CD4-positive, alpha-beta T cell treated with Interleukin-4 for 1 hour (primary cell): ENCODE measurements at places on chromosomes 6 and 20.

DNA sequence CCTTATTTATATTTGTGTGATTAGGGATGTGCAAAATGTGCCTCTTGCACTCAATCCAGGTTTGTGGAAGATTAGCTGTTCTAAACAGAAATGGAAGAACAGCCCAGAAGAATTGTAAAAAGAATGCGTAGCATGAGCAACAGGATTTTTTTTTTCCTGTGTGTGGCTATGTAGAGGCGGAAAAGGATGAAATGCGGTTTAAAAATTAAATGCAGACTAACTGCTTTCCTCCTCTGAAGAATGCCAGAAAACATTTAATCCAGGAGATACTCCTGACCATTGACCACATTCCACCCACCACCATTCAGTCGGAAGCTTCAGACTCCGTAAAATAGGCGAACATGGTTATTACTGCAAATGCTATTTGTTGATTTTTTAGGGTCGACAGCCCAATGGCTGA is 83.4 kb downstream of the BMP6 start:
- no peak for DNase-seq

DNA sequence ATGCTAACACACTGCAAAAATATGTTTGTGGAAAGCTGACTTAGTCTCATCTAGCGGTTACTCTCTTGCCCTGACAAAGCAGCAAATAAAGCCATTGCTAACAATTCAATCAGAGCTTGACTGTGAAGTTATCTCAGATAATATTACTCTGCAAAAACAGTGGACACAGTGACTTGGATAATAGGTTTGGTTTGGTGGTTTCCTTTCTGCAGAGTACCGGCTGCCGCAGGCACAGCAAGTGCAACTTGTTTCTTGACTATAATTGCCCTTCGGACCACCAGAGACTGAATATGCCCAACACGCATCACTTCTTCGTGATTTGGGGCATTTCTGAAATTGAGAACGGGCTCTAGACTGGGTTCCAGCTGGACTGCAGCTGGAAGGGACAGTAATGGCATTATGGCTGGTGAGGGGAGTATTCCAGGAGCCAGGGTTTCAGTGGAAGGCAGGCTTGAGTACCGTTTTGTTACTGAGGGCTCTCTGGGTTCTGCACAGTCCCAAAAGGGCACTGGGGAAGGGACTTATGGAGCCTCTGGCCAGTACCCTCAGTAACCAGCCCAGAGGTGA is 40.0 kb downstream of the DSTN start:
- no peak for DNase-seq

- no peak for DNase-seq
Observed at GRCh38 chr6:131782764-131783163, 25.1 kb upstream of the ENPP1 start.

GRCh38 chr20:49570828-49571552 is 3.1 kb upstream of the PTGIS start:
- no peak for DNase-seq

DNA sequence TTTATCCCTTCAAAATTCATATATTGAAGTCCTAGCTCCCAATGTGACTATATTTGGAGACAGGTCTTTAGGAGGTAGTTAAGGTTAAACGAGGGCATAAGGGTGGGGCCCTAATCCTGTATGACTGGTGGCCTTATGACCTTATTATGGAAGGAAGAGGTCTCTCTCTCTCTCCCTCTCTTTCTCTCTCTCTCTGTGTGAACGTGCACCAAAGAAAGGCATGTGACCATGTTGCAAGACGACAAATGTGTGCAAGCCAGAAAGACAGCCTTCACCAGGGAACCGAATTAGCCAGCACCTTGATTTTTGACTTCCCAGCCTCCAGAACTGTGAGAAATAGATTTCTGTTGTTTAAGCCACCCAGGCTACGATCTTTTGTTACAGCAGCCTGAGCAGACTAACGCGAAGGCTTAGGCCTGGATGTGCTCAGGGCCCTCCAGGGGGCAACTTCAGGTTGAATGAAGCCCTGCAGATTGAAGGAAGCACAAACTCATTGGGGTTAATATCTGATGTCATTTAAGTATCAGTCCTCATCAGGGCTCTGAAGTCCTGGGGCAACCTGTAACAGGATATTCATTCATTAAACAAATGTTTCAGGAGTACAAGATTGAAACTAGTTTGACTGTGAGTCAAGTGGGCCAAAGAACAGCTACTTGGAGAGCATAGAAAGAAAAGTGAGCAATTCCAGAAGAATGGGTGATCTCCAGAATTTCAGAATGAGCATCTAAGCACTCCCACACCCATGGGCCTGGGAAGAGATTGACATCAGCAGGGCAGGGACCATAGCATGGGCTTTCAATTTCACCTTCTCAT is 157.4 kb upstream of the TNFAIP3 start:
- DNase-seq = no peak

GRCh38 chr6:112145080-112145573 is 57.7 kb downstream of the FAM229B start:
- DNase-seq = no peak

DNA sequence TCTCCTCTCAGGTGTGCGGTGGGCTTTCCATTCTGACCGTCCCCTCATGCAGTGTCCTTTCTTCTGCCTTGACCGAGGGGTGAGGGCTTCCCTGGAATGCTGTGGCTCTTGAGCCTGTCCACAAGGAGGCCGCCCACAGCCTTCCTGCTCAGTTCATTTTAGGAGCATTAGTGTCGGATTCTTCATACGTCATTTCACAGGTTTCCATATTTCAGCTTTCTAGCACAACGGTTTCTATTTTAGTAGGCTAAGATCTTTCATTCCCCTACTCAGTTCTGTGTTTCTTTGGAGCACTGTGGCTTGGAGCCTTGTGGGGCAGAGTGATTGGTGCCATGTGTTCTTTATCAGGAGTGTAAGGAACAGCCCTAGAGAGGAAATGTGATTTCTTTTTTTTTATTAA is 5.5 kb downstream of the PPP1R3G start:
- no peak for DNase-seq

- no peak for DNase-seq
Observed at GRCh38 chr20:46833360-46833759, 61.3 kb upstream of the EYA2 start.

DNA sequence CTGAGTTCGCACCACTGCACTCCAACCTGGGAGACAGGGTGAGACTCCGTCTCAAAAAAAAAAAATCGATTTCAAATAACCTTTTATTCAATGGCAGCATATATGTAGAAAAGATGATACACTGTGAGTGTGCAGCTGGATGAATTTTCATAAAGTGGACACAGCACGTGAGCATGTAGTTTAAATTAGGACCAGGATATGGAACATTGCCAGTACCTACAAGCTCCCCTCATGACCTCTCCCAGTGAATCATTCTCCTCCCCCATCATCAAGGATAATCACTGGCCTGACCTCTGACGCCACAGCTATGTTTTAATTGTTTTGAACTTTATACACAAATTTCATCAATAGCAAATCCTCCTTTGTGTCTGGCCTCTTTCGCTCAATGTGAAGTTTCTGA is 53.8 kb upstream of the HDAC2 start:
- DNase-seq = no peak

- no peak for DNase-seq
Observed at GRCh38 chr6:147043994-147044477, 160.2 kb upstream of the STXBP5 start.

DNA sequence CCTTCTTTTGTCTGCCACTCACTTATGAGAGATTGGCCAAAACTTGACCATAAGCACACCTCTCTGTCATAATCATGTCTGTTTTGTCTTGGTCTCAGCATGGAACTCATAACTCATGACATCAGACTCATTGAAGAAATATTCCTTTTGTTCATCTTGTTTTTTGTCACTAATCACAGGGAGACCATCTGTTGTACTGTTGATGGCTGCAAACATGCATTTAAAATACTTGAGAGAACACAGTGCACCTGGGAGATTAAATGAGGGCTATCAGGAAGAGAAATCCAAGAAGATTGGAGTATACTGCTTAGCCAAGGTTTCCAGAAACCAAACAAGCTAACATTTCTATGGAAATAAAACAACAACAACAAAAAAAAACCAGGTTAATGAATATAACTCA is 689.7 kb downstream of the EPM2A start:
- DNase-seq = no peak

DNA sequence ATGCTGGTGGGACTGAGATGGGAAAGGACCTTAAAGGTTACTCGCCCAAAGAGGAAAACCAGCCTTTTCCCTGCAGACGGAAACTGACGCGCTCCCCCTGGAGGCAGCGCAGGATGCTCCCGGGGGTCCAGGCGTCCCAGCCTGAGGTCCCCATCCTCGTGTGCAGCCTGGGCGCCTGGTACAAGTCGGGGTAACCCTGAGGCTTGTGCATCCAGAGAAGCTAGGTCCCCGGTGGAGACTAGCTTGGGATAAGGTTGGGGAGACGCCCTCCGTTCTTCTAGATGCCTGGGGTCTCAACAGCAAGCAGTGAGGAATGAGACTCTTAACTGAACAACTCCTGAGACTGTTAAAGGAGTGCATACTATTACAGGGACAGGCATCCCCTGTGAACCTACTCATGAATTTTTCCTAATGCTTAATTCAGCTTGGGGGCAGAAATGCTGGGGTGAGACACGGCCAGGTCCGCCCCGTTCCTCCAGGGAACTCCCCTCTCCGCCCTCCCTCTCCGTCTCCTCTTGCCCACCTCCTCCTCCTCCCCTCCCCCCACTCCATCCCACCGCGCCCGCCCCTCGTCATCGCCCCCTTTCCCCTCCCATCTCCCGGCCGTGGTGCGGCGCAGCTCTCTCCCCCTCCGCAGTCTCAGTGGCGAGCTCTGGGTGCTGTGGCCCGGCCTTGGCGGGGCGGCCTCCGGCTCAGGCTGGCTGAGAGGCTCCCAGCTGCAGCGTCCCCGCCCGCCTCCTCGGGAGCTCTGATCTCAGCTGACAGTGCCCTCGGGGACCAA is at the start of gene PRSS35:
Gene PRSS35 (plus strand): TSS at position 634 of the 781 bp plus-strand sequence. CDS start 10,908 bp downstream, outside the sequence.
- peak; percentile 1 for DNase-seq
